ENCODE measurements at places on chromosomes 5 and 9.

GRCh38 chr9:29435368-29435767 is 1862.1 kb upstream of the C9orf72 start:
- no peak for DNase-seq

DNA sequence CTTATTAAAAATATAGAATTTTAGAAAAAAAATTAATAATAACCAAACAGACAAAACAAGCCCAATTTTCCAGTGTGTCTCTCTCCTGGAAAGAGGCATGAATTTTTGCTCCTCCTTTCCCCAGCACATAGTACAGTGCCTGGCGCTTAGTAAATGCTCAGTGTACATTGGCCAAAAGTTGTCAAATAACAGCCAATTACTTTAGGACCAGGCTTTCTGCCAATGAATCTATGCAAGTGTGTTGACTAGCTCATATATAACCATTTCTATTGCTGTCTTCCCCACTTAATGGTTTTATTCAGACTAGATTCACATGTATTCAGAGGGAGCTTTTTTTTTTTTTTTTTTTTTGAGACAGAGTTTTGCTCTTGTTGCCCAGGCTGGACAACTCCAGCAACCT is 120.1 kb upstream of the CD180 start:
- no peak for DNase-seq

- DNase-seq, result peak; percentile 62
Measured at GRCh38 chr9:100554935-100555401, 22.9 kb upstream of the CAVIN4 start.

- peak; percentile 79 for DNase-seq
Measured at GRCh38 chr5:173781432-173781815, 106.7 kb upstream of the CPEB4 start.

- DNase-seq, result peak; percentile 36
Measured at GRCh38 chr5:111389390-111390082, 122.8 kb downstream of the STARD4 start.

GRCh38 chr5:57784121-57784520 is 301.5 kb upstream of the ACTBL2 start:
- no peak for DNase-seq

DNA sequence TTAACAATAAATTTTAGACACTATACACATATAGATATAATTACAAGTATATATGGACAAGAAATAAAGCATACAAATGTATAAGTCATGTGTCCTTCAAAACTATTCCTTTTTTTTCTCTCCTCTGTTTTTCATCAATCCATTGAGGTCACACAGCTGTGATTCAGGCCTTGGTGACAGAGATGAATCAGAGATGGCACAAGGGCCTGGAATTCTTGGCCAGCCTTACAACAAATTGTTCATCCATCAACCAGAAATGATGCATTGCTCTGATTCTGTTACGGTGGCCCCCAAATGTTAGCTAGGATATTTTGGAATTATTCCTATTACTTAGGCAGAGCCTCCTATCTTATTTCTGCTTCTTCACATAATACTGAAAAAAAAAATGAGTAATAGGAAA is 108.7 kb upstream of the MPDZ start:
- DNase-seq, result peak; percentile 4

DNA sequence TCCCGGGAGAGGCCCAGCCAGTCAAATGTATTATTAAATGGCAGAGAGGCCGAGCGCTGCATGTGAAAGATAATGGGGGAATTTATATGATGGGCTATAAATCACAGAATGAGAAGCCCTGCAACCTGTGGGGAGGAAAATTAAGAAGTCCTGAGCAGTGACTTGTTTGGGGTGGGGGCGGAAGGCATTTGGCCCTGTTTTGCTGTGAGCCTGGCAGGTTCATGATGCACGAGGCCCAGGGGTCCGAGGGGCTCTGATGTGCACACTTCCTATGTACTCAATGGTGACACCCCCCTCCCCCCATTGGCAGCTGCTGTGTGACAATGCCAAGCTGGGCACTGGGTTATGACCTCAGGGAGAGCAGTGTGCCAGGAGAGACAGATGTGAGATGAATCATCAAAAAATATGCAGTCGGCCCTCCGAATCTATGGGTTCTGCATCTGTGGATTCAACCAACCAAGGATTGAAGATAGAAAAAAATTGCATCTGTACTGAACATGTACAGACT is 13.7 kb upstream of the DAB2IP start:
- DNase-seq, result no peak
